Heart left ventricle (tissue), 16 donors: ENCODE measurements at places on chromosomes 5 and 9. TPM values are rescaled to one million over a fixed set of nuclear protein-coding genes. Genes with fewer than 3 reads are reported as not detected.

The RAI14 gene
- 10.3 TPM for total RNA-seq

The C5orf52 gene
- not detected for total RNA-seq

The PCDHGA4 gene
- total RNA-seq = 6.6 TPM

GRCh38 chr5:35045280-35045679 is 2.5 kb downstream of the AGXT2 start:
- H3K4me1 ChIP-seq = no peaks in the 10 kb centered on the region
- no peaks in the 10 kb centered on the region for H3K27me3 ChIP-seq

DNA sequence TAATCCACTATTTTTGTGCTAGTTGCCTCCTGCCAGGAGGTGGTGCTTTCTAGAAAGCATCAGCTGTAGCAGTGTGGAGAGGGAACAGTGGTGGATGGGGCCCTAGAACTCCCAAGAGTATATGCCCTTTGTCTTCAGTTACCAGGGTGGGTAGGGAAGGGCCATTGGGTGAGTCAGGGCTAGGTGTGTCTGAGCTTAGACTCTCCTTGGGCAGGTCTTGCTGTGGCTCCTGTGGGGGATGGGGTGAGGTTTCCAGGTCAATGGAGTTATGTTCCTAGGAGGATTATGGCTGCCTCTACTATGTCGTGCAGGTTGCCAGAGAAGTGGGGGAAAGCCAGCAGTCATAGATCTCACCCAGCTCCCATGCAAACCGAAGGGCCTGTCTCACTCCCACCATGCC is 11.3 kb upstream of the ADAMTS12 start:
- no peaks in the 10 kb centered on the region for H3K27me3 ChIP-seq
- no peaks in the 10 kb centered on the region for H3K36me3 ChIP-seq
- DNase-seq = no peak
- no peak overlapping the region for H3K27ac ChIP-seq
- no peaks in the 10 kb centered on the region for H3K4me1 ChIP-seq

GRCh38 chr5:169631360-169631759 is 5.7 kb upstream of the DOCK2 start:
- no peaks in the 10 kb centered on the region for H3K36me3 ChIP-seq
- H3K4me3 ChIP-seq = no peak overlapping the region
- no peak for DNase-seq
- no peak overlapping the region for H3K27ac ChIP-seq
- H3K4me1 ChIP-seq = no peaks in the 10 kb centered on the region

DNA sequence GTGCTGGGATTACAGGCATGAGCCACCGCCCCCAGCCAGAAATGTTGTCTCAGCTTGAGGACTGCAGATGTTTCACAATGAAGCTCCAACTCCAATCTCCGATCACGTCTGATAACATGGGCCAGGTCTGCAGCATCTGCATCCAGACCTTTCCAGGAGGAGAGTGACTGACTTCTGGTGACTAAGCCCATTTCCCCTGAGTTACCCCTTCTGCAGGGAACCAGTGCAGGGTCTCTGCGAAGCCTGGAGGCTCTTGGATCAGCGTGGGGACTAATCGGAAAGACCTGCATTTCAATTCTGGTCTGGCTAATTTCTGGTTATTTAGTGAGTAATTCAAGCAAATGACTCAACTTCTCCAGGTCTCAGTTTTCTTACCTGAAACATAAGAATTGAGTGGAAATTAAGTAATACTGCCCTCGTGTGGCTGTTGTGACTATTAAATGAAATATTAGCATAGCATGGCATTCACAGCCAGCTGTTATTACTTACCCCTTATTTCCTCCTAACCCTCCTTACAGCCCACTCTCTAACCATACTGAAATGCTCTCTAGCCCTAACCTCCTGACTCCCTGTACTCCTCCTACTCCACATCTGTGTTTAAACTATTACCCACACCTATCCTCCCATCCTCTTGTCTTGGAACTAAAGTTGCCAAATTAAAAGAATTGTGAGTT is 2.2 kb upstream of the GNPDA1 start:
- no peak overlapping the region for H3K27ac ChIP-seq
- peaks cover 29% of the 10 kb centered on the region for H3K4me1 ChIP-seq
- DNase-seq = no peak
- no peaks in the 10 kb centered on the region for H3K36me3 ChIP-seq
- no peak overlapping the region for H3K4me3 ChIP-seq

- DNase-seq = no peak
- no peaks in the 10 kb centered on the region for H3K27me3 ChIP-seq
- peaks cover 5% of the 10 kb centered on the region for H3K4me1 ChIP-seq
- no peak overlapping the region for H3K27ac ChIP-seq
Measured at GRCh38 chr5:171592736-171593135, 173.3 kb downstream of the FGF18 start.
